ENCODE measurements at places on chromosomes 16 and 17. TPM values are rescaled to one million over a fixed set of nuclear protein-coding genes. Genes with fewer than 3 reads are reported as not detected.

DNA sequence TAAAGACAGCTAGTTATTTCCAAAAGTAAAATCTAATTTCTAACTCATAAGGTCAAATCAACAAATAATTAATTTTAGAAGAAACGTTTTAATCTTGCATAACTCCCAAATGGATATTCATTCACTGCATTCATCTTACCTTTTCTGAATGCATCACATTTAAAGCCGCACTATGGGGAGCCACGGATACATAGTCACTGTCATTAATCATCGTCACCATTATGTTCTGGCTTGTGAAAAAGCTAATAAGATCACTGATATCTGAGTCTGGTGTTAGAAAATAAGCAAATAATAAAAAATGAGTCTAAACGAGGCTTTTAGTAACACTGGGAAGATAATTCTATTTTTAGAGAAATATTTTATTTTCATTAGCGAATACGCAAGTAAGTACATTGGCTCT is 42.4 kb upstream of the ABCA10 start:
- DNase-seq = no peak

GRCh38 chr17:17137731-17138585 is 68.2 kb downstream of the PLD6 start:
- DNase-seq = no peak

- no peak for DNase-seq
Observed at GRCh38 chr16:7382521-7382920, 49.9 kb downstream of the RBFOX1 start.

Gene PPP1R27
- not detected for total RNA-seq

Gene GRB7
- 0.15 TPM for total RNA-seq

Gene NEK8
- total RNA-seq = 3.6 TPM

Gene TNS4
- total RNA-seq = not detected

Data from HFFc6 (cell line).